ENCODE measurements at places on chromosomes 5 and 9. TPM values are rescaled to one million over a fixed set of nuclear protein-coding genes. Genes with fewer than 3 reads are reported as not detected.

DNA sequence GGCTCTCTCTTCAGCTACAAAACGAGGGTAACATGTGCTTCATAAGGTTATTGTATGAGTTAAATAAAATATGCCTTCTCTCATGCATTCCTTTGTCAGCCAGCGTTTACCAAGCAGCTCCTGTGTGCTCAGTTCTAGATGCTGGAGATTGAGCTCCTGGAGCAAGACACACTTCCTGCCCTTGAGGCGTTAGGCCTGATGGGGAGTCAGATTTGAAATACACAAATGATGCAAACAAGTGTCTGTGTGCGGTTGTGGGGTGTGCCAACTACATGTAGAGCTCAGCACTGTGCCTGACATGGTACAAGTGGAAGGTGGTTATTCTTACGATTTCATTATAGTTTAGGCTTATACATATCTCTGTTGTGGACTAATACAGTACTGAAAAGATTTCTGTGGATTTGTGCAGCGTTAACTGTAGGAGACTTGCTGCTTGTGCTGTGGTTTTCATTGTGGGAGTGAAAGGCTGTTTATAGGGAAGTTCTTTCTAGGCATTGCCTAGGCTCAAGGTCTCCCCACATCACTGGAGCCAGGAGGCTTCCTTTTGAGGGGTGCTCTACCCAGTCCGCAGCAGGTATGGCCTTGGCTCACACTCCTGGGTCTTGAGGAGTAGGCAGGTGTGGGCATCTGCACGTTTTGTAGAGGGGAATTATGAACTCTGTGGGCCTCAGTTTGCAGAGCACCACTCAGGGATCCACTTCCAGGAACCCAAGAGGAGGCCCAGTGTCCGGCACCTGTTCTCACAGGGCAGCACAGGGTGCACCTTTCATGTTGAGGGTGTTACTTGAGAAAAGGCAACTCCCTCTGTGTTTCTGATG, 39.8 kb upstream of the ANGPTL2 start:
- ATAC-seq, result no peak

- ATAC-seq, result no peak
These were observed 221.1 kb downstream of the CDK5RAP2 start for GRCh38 chr9:120358877-120359276.

GRCh38 chr5:10624206-10624605, 60.3 kb downstream of the ANKRD33B start:
- ATAC-seq, result no peak

- ATAC-seq, result no peak
These were observed 4.6 kb downstream of the C1QTNF3 start for GRCh38 chr5:34038390-34038789.

Gene CENPK
- 9.3 TPM for total RNA-seq

Gene AGXT2
- not detected for total RNA-seq
